ENCODE measurements at places on chromosomes 5 and 9.

DNA sequence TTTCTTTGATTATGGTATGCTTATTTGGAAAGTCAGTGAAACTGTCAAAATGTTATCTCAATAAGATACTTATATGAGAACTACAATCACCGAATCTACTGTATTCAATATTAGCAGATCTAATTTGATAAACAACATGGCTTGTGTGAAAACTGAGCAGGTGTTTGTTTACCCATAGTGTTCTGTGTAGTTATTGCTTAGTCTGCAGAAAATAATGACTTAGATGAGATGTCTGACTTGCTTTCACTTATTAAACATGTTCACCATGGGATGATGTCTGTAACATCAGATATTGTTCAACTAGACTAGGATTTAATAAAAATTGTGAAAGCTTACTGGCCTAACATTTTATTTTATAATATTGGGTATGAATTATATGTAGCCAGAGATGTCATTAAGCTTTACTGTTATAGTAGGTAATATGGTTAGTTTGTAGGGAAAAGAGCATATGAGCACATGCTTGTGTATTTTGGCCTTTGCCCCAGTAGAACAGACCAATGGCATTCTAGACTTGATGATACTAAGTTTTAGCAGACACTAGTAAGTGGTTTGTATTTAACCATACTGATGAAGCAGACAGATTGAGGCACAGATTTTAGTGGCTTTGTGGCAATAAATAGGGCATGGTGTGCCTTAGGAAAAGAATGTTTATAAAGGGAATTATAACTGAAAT, 16.4 kb downstream of the SUB1 start:
- DNase-seq = no peak

DNA sequence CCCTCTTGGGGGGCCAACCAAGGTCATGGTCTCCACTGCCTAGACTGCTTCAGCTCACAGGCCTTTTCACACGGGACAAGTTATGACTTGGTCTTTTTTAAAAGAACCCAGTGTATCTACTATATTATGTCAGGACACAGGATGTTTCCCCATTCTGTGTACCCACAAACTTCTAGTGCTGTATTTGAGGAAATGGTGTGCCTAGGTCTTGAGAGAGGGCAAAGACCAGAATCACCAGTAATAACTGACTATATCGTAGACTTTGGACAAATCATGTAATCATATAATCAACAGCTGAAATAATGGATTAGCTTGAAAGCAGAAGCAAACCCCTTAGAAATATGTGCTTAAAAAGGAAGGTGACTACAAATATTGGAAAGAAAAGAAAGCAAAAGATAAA, 133.3 kb downstream of the ARL15 start:
- DNase-seq = no peak

DNA sequence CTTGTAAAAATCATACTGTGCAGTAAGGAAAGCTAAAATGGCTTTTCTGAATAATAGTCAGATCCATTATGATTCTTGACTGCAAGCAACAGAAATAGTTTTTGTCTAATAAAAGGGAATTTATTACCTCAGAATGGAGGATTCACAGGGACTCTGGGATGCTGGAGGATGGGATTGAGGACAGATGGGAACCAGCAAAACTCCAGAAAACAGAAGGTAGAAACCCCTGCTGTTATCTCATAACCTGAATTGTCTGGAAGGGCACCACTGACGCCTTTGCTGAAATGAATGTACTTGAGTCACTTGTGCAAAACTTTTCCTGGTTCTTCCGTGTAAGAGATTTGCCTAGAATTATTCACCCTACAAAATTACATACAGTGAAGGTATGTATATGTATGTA, 58.6 kb upstream of the DMAC1 start:
- DNase-seq = no peak

DNA sequence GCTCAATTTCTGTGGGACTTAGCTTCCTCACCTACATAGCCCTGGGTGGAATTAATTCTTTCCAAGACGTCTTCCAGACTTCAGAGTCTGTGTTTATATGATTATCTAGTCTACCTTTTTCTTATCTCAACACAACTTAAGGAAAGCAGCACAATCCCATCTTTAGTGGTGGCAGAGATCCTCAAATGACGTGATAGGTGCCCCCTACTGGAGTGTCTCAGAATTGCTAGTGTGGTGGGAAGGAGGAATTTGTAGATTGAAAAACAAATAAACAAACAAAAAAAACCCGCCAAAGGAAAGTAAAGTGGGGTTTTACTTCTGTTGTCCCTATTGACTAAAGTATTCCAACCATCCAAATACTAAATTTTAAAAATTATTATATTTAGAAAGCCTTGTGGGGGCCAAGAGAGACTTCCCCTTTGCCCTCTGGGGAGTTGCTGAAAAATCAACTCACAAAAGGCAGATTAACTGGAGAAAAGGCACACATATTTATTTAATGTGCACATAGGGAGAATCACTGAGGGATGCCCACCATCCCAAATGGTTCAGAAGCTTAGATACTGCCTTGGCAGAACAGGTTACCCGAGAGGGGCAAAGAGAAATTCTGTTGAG, 283.3 kb downstream of the TMEM167A start:
- DNase-seq = peak; percentile 29

- peak; percentile 40 for DNase-seq
These were observed 129.3 kb upstream of the SLC44A1 start for GRCh38 chr9:105114964-105115728.

DNA sequence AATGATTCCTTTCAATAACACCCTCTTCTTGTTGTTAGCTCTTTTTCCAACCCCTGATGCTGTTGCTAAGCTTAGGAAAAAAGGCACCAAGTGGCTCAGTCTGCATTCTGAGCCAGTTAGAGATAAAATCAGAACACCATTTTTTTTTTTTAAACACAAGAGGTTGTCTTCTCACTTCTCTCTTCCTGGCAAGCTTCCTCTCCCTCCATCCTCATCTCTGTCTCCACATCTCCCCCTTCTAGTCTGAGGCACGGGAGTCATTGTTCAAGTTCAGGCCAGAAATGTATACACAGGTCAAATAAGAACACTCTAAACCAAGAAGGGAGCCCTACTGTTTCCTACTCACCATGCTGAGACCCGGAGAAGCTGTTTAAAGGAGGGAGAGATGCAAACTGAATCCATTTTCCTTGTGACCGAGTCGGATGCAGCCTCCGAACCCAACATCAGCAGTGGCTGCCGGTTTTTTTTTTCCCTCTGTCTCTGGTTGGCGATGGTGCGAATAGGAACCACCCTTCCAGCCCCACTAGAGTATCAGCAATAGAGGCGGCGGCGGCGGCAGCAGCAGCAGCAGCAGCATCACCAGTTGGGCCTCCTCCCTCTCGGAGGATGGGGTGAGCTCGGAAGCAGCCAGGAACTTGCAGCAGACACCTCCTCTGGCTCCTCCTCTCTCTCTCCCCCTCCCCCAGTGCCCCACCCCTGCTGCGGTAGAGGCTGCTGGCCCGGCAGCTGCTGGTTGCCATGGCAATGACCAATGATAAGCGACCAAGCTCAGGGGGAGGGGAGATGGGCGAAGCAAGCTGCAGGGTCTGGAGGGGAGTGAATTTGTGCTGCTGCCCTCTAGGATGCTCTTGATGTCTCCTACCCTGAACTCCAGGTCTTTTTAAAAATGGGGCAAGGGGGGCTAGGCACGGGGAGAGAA, at the start of gene JAKMIP2:
Gene JAKMIP2 (minus strand): TSS at position 619 of the 919 bp plus-strand sequence. CDS start 110,922 bp downstream, outside the sequence.
- DNase-seq = peak; percentile 98

DNA sequence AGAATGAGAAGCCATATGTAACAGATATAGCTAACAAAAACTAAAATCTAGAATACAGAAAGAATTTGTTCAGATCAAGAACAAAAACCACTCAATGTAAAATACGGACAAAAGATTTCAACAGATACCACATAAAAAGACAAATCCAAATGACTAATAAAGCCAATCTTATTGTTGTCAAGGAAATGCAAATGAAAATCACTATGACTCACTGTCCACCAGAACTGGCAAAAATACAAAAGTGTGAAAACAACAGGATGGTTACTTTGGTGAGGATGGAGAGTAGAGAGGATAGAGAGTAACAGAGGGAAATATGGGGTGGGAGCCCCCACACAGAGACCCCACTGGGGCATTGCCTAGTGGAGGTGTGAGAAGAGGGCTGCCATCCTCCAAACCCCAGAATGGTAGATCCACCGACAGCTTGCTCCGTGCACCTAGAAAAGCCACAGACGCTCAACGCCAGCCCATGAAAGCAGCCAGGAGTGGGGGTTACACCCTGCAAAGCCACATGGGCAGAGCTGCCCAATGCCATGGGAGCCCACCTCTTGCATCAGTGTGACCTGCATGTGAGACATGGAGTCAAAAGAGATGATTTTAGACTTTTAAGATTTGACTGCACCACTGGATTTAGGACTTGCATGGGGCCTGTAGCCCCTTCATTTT, 15.2 kb upstream of the RHOBTB3 start:
- peak; percentile 42 for DNase-seq

DNA sequence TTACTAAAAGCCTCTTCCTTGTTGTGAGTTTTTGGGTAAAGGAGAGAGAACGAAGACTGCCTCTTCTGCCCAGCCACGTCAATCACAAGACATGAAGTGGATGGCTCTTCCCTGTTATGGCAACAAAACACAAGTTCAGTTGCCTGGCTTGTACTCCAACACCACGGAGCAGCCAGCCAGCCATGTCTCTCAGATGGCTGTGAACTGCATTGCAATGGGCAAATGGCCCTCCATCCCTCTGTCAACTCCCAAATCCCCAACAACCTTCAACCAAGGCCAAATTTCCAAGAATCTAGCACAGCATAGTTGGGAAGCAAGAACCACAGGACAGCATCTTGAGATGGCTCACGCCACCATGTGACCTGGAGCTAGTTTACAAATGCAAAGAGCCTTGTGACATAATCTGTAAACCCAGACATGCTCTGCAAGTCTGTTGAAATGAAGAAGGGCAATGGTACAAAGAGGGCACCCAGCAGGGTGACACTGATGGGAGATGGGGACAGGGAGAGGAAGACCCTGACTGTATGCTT, 53.9 kb downstream of the ZNF366 start:
- DNase-seq = no peak

DNA sequence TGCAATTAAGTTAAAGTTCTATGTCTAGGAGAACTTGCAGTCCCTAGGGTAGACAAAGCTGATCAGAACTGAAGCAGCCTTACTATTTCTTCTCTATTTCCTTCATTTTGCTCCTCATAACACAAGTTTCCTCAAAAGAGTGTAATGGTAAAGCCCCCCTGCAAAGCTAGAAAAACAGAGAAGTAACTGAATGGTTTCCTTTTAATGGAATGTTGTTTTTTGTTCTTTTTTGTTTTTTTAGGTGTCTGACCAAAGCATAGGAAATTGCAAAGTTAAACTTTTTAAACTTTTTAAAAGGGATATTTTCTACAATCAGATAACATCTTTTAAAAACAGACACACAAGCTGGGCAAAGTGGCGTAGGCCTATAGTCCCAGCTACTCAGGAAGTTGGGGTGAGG, 145.7 kb downstream of the TLE1 start:
- no peak for DNase-seq

- DNase-seq = no peak
These were observed 201.2 kb downstream of the EBF1 start for GRCh38 chr5:158898185-158899177.

DNA sequence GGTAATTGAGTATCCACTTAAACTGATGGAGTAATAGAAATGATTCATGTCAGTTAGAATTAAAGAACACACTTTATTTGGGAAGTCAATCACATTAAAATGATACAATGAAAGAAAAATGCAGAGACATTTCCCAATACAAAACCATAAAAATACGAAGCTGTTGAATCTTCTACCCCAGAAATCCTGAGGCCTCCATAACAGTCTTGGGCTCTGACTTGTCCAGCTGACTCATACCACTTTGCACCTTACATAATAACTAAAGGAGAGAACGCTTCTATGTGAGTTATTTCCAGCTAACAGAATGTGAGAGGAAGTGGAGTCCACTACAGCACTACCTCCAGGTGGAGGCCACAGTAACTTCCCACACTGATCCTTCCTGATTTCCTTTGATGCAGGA, 305.0 kb downstream of the MRPS30 start:
- DNase-seq = peak; percentile 45

DNA sequence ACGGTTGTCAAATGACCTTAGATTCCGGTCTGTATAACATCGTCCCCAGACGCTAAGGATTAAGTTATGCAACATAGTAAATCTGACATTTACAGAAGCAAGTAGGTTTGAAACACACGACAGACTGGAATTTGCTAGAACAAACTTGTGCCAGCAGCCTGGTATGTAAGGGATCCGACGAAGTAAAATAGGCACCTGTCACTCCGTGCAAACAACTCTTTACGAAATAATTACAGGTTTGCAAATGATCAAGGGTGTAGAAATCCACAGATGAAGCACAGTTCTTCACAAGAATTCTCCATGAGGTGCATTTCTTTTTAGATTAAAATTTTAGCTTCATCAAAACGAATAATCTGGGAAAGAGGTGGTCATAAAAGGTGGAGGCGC, 508 bp downstream of the MOCS2 start:
- no peak for DNase-seq

GRCh38 chr5:132813599-132814502, 749 bp downstream of the SOWAHA start:
- DNase-seq = no peak

- peak; percentile 64 for DNase-seq
These were observed 22.0 kb downstream of the MYO10 start for GRCh38 chr5:16914108-16914435.

- DNase-seq = no peak
These were observed 40.4 kb upstream of the UNC5A start for GRCh38 chr5:176769911-176770310.

DNA sequence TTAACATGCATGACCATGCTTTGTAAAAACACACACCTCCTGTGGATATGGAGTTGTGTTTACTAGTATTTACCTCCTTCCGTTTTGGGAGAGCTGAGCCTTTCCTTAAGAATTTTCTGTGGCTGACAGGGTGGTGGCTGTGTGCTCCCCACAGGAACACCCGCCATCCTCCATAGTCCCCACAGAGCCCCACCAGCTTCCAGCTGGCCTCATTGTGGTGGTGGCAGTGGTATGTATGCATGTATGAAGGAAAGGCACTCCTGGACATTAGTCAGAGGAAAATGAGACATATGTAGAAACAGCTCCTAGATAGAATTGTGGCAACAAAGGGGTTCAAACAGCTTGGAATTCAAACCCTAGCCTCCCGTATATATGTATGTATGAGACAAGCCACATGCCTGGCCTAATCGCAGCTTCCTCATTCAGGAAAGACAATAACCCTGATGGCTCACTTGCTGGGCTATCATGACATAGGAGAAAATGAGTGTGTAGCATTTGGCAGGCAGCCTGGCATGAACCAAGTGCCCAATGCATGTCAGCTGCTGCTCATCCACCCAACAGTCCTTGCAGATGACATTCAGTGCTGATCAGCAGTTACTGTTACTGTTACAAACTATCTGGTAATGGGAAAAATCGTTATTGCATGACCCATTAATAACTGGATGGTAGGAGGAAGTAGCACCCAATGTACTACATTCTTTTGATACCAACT, 459.7 kb downstream of the EBF1 start:
- peak; percentile 30 for DNase-seq

- peak; percentile 40 for DNase-seq
These were observed 2.5 kb downstream of the FST start for GRCh38 chr5:53482717-53483638.

GRCh38 chr9:132663117-132663516, 6.7 kb downstream of the DDX31 start:
- DNase-seq = no peak
